Activated CD8-positive, alpha-beta memory T cell treated with anti-CD3 and anti-CD28 coated beads for 24 hours (primary cell): ENCODE measurements at places on chromosomes 2 and 18.

- no peak for DNase-seq
Measured at GRCh38 chr2:133504566-133505505, 63.4 kb downstream of the NCKAP5 start.

DNA sequence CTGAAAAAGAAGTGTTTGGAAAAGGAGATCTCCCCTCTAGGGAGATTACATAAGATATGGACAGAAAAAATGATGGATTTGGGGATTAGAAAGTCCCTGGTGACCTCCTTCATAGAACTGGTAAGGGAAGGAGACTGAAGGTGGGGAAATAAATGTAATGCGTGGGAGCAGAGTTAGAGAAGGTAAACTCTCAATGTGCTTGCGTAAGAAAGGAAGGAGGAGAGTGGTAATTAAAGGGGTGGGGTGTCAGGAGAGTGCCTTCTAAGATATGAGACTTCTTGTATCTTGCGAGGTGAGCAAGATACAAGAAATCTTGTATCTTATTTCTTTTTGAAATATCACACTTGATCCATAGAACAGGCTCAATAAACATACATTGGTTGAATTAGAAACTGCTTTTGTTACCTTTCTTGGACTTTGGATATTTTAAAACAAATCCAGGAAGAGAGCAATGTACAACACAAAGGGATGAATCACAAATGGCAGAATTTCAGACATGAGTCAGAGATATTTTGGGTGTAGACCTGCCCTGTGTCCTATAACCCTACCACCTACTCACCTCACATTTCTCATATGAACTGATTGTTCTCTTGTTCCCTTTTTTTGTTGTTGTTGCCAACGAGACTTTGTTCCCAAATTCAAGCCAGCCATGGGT is 342.4 kb downstream of the INSIG2 start:
- no peak for DNase-seq

DNA sequence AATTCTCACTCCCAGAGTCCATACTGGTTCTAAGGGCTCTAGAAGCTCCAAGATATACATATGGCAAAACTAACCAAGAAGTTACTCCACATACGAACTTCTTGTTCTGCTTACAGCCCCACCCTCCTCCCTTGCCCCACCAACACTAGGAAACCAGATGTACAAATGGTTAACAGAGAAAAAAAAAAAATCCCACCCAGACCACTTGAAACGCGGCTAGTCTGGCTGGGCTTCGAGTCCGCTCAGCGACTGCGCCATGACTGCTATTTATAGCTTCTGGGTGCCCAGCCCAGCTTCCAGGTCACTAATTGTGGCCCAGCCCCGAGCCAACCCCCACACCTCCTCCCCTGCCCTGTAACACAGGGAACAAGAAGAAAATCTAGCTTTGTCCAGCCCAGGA is 47.0 kb upstream of the IHH start:
- no peak for DNase-seq

DNA sequence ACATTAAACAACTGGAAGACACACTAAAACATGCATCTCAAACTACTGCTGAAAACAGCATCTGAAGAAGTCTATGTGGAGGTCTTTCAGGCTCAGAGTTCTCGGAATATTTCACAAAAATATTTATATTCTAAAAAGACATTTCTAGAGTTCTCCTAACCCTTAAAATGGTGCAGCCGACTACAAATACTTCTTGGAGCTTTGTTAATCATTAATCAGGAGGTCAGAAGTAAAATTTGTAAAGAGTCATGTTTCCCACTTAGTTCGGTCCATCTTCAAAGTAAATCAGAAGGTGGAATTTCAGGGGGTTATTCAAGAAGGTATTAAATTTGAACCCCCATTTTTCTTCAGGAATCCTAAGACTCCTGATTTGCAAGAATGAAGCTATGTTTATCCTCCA is 72.7 kb downstream of the FAM228A start:
- DNase-seq: no peak

GRCh38 chr2:223020971-223021675 is 30.9 kb upstream of the KCNE4 start:
- no peak for DNase-seq

DNA sequence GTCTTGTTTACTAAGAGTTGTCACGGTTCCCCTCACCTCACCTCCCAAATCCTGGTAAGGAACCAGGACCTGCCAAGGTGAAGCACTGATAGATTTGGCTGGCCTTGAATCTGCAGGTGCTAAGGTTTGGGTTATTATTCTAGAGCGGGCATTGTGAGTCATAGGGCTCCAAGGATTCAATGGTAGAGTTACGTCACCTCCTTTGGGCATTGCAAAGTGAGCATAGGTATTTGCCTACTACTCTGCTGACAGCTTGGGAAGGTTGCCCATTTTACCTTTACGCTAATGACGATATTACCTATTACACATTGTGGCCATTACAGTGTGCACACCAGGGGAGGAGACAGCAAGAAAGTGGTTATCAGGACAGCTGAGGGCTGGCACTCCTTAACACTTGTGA is 59.3 kb downstream of the SETBP1 start:
- DNase-seq: no peak

DNA sequence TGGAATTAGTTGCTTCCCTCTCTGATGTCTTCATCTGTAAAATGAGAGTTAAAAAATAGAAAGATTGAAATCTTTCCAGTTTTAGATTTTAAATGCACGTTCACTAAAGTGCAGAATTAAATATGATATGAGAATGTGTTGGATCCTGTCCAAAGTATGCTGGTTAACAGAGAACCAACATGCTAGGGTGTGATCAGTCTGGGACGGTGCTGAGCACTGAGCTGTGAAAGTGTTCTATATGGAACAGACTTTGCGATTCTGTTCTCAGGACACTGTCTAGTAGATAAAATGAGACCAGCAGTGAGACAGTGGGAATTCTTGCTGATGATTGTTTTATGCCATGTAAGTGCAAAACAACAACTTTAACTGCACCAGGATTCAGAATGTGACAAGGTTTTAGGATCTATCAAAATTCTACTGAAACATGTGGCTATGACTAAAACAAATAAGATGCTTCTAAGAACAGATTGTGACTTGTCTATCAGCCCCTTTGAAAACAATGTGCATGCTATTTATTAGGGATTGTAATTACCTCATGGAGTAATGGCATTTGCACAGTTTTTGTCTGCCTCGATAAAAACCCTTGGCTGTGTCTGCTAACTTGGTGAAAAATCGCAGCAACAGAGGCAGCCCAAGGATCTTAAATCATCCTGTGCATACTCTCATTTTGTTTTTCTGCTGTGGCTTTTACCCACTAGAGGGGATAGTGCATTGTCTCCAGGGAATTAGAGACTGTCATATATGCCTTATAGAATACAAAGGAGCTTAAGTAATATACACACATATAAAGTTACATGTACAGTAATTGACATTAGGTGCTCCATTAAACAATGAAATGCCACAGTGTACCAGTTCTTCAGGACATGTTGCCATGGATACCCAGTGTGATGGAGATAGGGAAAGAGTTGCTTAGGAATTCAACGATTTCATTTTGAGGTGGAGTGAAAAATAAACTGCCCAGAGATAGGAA is 55.1 kb downstream of the MAP3K20 start:
- DNase-seq: no peak

DNA sequence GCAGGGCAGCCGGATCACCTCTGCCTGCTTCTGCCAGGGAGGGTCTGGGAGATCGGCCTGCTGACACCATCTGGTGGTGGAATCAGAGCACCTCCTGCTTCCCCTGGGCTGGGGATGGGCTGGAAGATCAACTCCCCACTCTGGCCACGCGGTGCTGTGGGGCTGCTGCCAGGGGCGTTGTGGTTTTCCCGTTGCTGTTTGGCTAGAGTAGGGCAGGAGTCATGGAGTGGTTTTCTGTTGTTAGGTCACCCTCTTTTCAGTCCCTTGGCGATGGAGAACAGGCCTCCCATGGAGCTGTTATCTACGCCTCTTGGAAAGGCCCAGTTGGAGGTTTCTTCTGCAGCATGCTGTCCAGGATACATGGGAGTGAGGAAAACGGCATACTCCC is 15.2 kb downstream of the BCL2L11 start:
- DNase-seq: no peak

GRCh38 chr18:13428319-13428718 is 209.8 kb downstream of the LDLRAD4 start:
- no peak for DNase-seq

DNA sequence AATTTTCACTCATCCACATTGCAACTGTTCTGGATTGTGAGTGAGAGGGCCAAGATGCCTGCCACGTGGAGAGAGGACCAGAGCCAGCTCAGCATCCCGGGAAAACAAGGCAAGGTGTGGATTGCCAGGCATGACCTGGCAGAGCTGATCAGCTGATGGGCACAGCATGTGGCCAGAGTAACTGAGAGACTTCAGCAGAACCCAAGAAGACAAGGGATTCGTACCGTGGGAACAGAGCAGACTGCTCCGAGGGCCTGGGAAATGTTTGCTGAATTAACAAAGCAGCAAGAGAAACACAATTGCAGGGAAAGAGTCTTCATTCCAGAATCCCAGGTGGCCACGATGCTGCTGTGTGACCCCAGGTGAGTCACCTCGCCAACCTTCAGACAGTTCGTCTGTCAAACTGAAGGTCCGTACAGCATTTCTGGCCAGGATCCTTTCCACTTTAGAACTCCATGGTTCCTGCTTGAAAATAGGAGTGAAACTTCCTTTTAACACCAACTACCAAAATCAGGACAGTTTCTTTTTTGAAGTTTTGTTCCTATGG is 26.3 kb upstream of the POMC start:
- DNase-seq: no peak
